Liver (tissue), 10 donors: ENCODE measurements at places on chromosomes 12 and 14. TPM values are rescaled to one million over a fixed set of nuclear protein-coding genes. Genes with fewer than 3 reads are reported as not detected.

- DNase-seq, result no peak
These were observed 54.3 kb upstream of the STRN3 start for GRCh38 chr14:31080484-31080883.

DNA sequence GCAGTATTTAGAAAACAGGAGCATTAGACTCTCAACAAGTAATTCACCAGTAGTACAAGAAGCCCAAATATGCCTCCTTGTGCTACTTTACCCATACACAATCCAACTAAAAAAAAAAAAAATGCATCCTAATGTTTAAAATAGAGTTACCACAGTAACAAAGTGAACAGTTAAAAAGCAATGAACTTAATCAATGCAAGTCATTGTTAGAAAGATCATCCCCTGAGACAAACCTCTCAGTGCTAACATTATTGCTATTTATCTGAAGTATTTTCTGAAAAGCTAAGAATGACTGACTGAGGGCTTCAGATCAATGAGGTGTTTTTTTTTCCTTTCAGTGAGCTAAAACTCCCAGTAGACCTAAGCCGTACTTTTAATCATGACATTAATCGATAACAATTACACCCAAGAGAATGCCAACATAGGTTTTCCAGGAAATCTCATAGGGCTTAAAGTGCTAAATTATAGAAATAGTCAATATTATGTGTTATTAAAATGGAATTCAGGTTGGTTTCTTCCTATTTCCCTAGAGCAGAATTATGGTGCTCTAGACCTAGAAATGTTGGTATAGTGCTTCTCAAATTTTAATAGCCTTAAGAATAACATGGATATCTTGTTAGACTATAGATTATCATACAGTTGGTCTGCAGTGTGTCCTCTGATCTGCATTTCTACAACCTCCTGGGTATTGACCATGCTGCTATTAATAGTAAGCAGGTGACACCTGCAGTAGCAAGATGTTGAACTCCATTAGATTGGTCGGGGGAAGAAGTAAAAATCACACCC, 123.0 kb downstream of the PRKD1 start:
- DNase-seq, result no peak

DNA sequence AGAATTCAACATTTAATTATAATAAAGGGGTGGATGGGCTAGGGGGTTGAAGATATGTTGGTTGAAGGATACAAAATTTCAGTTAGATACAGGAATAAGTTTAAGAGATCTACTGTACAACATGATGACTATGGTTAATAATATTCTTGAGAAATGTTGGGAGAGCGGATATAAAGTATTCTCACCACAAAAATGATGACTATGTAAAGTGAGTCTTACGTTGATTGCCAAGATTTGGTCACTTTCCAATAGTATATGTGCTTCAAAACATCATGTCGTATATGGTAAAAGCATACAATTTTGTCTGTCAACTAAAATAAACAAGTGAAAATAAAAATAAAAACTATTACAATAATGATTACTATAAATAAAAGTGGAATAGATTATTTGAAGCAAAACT, 802.0 kb downstream of the C12orf50 start:
- no peak for DNase-seq

RNASE1 gene
- 11.7 TPM for total RNA-seq

KDM2B gene
- total RNA-seq, result 34.2 TPM

DNA sequence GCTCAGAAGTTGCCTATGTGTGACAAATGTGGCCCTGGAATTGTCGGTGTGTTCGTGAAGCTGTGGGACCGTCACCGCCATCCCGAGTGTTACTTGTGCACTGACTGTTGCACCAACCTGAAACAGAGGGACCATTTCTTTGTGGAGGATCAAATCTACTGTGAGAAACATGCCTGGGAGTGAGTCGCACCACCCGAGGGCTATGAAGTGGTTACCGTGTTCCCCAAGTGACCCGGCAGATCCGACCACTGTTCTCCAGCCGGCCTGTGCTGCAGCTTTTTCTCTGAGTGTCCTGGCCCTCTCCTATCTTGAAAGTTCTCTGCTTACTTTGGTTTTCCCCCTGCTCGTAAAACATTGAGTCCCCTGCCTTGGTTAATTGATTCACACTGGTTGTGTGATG, 65.3 kb downstream of the VCPKMT start:
- no peak for DNase-seq

DNA sequence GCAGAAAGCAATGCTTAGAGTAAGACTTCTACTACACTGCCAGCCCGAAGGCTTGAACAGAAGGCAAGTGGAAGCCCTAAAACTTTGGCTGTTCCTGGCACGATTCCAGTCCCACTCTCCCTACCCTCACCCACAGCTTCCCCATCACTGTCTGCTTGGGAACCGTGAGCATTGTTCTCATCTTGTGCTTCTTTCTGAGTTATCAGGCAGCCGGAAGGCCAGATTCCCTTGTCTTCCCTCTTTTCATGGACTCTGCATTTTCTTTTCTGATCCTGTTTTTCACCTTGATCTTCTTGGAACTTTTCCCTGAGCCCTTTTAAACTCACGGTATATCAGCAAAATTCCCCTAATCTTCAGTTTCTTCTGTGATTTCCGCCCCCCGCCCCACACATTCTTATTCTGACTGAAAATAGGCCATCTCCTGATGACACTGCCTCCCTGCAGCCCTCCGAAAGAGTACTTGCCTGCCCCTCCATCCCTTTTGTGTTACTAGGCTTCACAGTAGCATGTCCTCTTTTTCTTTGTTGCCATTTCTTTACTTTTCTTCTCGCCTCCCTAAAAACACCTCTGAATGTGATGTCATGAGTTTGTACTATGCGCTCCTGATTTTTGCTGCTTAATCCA, 29.9 kb downstream of the RCOR1 start:
- no peak for DNase-seq

PLEKHD1 gene
- total RNA-seq, result 0.05 TPM

- no peak for DNase-seq
These were observed 133.3 kb downstream of the MON2 start for GRCh38 chr12:62599854-62600437.

KRT79 gene
- total RNA-seq, result not detected

DNA sequence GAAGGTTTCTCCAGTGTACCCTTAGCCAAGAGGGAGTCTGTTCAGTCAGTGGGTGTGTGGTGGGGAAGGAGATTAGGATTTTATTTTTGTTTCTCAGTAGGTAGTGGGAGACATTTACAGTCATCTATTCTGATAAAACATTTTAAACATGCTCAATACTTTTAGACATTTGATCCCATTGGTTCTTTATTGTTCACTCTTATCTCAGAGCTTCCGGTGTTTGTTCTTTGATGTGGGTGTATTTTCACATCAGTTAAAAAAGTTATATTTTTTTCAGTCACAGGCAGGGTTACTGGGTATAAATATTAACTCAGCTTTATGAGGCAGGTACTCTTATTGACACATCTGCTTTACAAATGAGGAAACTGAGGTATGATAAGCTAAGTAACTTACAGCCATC, 43.3 kb upstream of the LRRK2 start:
- DNase-seq, result no peak

MMP14 gene
- total RNA-seq, result 8.4 TPM

GRCh38 chr12:49013428-49013827, 5.1 kb downstream of the PRKAG1 start:
- no peak for DNase-seq

DNA sequence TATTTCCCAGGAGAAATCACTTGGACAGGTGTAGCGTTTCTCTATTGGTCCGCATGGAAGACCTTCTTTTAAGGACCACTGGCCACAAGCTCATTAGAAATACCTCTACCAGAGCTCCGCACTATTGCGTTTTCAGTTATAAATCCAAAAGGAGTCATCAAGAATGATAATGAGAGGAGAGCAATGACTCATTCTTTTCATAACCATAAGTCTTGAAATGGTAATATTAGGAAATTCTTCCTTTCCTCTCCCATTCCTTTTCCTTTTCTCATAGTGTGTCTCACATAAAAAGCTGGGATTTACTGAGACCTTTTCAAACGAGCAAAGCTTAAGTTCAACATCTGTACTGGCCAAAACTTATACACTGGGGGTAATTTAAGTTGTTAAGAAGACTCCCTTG, 215.7 kb downstream of the CPNE8 start:
- DNase-seq, result no peak

TAS2R42 gene
- not detected for total RNA-seq

DNA sequence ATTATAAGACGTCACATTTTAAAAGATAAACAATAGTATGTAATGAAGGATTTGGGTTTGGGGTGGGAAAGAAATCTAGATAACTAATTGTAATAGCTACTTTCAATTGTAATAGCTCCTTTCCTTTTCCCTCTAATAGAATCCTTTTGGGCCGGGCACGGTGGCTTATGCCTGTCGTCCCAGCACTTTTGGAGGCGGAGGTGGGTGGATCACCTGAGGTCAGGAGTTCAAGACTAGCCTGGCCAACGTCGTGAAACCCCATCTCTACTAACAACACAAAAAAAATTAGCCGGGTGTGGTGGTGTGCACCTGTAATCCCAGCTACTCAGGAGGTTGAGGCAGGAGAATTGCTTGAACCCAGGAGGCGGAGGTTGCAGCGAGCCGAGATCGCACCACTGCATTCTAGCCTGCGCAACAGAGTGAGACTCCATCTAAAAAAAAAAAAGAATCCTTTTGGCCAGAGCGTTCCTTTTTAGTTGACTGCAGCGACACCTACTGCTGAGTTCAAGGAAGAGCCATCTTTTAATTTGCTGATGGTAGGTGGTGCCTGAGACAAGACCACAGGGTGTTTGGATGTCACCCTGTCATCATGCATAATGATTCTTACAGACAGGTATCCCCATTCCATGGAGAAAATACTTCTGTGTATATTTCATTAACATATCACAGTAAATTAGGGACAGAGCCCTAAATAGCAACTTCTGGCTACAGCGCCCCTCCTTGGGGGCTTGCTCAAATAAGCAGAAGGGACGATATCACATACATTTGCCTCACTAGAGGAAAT, 79.5 kb downstream of the ARMH4 start:
- DNase-seq, result peak; percentile 40

MIPOL1 gene
- 6.6 TPM for total RNA-seq

TMEM30B gene
- total RNA-seq, result 3.9 TPM

- no peak for DNase-seq
These were observed 29.9 kb upstream of the MYBPC1 start for GRCh38 chr12:101564912-101565311.

- no peak for DNase-seq
These were observed 88.1 kb downstream of the NINJ2 start for GRCh38 chr12:575129-575502.

DNA sequence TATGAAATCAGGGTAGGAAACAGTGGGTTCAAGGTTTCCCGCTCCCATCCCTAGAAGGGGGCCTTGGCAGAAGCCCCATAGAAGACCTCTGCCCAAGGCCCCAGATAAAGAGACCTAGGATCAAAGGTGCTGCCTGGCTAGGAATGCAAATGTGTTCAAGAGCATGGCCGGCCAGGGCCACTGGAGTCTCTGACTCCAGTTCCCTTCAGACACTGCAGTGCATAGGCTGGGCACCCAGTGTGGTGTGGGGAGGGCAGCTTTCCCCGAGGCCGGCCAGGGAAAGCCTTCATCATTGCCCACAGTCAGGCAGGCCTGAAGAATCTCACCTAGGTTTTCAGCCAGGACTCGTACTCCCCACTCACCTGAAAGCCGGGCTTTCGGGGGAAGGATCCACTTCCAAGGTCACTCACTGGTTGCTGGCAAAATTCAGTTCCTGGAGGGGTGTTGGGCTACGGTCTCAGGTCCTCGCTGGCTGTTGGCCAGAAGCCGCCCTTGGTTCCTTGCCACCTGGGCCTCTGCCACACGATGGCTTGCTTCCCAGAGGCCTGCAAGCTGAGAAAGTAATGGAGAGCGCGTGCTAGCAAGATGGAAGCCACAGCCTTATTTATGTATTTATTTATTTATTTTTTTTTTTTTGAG, 9.7 kb upstream of the PEBP1 start:
- DNase-seq, result no peak

OAS3 gene
- total RNA-seq, result 9.5 TPM

- DNase-seq, result no peak
These were observed 23.2 kb upstream of the KIF26A start for GRCh38 chr14:104115131-104115600.

- no peak for DNase-seq
These were observed 173.6 kb upstream of the PRMT8 start for GRCh38 chr12:3317481-3317815.

GUCY2C gene
- 0.05 TPM for total RNA-seq

DNA sequence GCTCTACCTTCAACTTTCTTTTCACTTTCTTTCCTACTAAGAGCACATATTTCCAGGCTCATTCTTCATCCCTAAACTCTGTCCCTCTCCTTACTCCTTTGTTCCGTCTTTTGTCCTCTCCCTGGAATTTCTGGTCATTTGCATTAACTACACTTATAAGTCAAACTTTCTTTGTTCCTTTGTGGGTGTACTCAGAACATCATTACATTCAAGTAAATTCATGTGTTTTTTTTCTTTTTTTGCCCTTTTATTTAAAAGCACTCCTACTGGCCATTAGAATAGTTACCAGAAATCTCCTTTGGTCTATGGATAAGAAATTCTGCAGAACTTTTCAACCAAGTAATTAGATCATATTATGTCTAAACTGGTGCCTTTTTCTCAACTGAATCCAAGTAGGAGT, 802.6 kb downstream of the DIO2 start:
- DNase-seq, result no peak

OSGEP gene
- 39.0 TPM for total RNA-seq

- DNase-seq, result no peak
These were observed 586.8 kb upstream of the LMO3 start for GRCh38 chr12:17192721-17193120.

SLC38A1 gene
- total RNA-seq, result 8.4 TPM

DNA sequence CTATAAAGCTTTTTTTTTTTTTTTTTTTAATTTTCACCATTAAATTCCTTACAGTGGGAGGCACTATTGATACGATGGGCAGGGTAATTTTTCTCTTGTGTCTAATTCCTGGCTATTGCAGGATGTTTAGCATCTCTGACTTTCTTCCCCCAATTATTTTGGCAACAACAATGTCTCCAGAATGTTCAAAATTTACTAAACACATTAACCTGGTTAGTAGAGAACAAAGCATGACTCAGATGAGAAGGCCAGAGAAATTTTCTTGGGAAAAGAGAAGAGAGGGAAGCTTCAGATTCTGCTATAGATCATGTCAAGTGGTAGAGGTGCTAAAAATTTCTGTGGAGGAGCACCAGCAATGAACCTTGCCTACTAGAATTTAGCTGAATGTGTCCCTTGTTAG, 171.5 kb upstream of the PRICKLE1 start:
- DNase-seq, result no peak

CABP1 gene
- total RNA-seq, result 0.08 TPM

PTPRR gene
- total RNA-seq, result 0.08 TPM

DNA sequence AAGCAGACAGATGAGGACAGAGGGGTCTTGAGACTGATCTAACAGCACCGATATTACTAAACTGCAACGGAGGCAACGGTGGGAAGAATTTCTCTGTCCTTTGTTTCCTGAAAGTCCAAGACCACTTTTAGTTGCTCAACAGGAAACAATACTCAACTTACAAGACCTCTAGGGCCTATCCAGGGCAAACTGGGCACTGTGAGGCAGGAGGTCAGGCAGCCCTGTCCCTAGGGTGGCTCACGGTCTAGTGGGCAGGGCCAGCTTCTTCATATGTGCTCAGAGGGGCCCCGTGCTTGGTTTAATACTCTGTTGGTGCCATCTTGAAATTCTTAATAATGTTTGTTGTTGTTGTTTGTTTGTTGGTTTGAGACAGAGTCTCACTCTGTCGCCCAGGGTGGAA, 14.2 kb downstream of the SSH1 start:
- no peak for DNase-seq

GRCh38 chr12:116520801-116521471, 38.2 kb upstream of the MAP1LC3B2 start:
- DNase-seq, result no peak

- no peak for DNase-seq
These were observed 32.2 kb upstream of the NPFF start for GRCh38 chr12:53539526-53539925.

- no peak for DNase-seq
These were observed 174.5 kb upstream of the CNOT2 start for GRCh38 chr12:70068743-70069142.

ACRBP gene
- total RNA-seq, result 0.50 TPM

SLC38A2 gene
- 85.7 TPM for total RNA-seq
